ENCODE measurements at places on chromosomes 5 and 9. TPM values are rescaled to one million over a fixed set of nuclear protein-coding genes. Genes with fewer than 3 reads are reported as not detected.

TAF11L10 gene
- polyA plus RNA-seq = not detected

SUSD3 gene
- polyA plus RNA-seq = 1.4 TPM

NTRK2 gene
- not detected for polyA plus RNA-seq

RNF145 gene
- polyA plus RNA-seq = 80.2 TPM

ZFAND5 gene
- 224 TPM for polyA plus RNA-seq

PDZD2 gene
- 0.40 TPM for polyA plus RNA-seq

CDHR2 gene
- not detected for polyA plus RNA-seq

RNF208 gene
- 0.17 TPM for polyA plus RNA-seq

BTNL3 gene
- not detected for polyA plus RNA-seq

SH3GL2 gene
- polyA plus RNA-seq = 0.05 TPM

TMEM252 gene
- not detected for polyA plus RNA-seq

FOXD4L5 gene
- polyA plus RNA-seq = not detected

HBEGF gene
- polyA plus RNA-seq = 6.6 TPM

TOR2A gene
- polyA plus RNA-seq = 5.8 TPM

CENPP gene
- polyA plus RNA-seq = 2.2 TPM

GPR107 gene
- 45.1 TPM for polyA plus RNA-seq

C5orf58 gene
- not detected for polyA plus RNA-seq

TPPP gene
- polyA plus RNA-seq = 0.05 TPM

CCDC187 gene
- not detected for polyA plus RNA-seq

PLEKHG4B gene
- 0.37 TPM for polyA plus RNA-seq

IFNA10 gene
- not detected for polyA plus RNA-seq

LRSAM1 gene
- polyA plus RNA-seq = 4.8 TPM

NRG2 gene
- polyA plus RNA-seq = 0.02 TPM

SLC6A19 gene
- polyA plus RNA-seq = not detected

SARDH gene
- polyA plus RNA-seq = 2.2 TPM

WWC1 gene
- polyA plus RNA-seq = 5.2 TPM

DRD1 gene
- polyA plus RNA-seq = 0.11 TPM

SLC36A2 gene
- polyA plus RNA-seq = not detected

EIF4E1B gene
- not detected for polyA plus RNA-seq

TMED9 gene
- polyA plus RNA-seq = 307 TPM

CDH9 gene
- not detected for polyA plus RNA-seq

PCSK1 gene
- polyA plus RNA-seq = not detected

ALDOB gene
- not detected for polyA plus RNA-seq

DND1 gene
- 0.14 TPM for polyA plus RNA-seq

HACD4 gene
- 8.5 TPM for polyA plus RNA-seq

FBXL7 gene
- 11.7 TPM for polyA plus RNA-seq

GMCL2 gene
- not detected for polyA plus RNA-seq

MYORG gene
- 0.19 TPM for polyA plus RNA-seq

ADCY2 gene
- not detected for polyA plus RNA-seq

ANKRD18A gene
- not detected for polyA plus RNA-seq

LEAP2 gene
- 0.91 TPM for polyA plus RNA-seq

HARS2 gene
- 39.9 TPM for polyA plus RNA-seq

NUTM2F gene
- not detected for polyA plus RNA-seq
